Stimulated activated CD4-positive, alpha-beta T cell treated with anti-CD3 and anti-CD28 coated beads, Interleukin-1b, Interleukin-23, amount 100 ng/mL, for 48 hours (primary cell): ENCODE measurements at places on chromosomes 12 and 14.

- no peak for DNase-seq
Measured at GRCh38 chr12:88472248-88472647, 108.0 kb downstream of the KITLG start.

- DNase-seq, result no peak
Measured at GRCh38 chr12:113831016-113831415, 135.1 kb downstream of the RBM19 start.

- DNase-seq, result no peak
Measured at GRCh38 chr12:4412465-4412864, 33.0 kb upstream of the FGF23 start.

DNA sequence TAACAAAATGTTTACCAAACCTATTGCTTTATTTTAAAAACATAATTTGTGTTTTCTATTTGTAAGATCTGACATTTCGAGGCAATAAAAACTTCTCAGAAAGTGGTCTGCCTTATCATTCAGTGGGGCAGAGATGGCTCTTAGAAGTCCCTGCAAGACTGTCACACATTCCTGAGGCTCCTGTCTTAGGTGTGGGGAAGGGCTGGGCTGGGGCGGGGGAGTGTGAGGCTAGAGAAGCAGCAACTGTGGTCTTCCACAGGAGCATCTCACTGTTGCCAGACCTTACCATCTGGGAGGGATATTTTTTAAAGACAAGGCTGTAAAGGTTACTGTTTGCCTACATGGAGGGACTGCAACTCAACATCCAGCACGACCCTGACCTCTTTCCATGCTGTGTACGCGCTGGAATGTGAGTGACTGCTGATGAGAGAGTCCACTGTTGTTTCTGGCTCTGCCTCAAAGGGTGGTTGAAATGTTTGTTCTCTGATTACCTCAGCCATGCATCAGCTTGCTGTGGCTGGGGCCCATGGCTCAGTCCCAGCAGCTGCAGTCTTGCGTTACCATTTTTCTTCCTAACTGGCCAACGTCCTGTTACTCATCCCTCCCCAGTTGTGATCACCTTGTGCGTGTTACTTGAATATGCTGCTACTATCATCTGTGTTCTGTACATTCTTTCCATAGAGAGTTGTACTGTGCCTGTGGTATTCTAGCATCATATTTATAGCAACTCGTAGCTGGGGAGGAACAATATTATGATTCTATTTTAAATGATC is 12.4 kb downstream of the ERG28 start:
- no peak for DNase-seq

DNA sequence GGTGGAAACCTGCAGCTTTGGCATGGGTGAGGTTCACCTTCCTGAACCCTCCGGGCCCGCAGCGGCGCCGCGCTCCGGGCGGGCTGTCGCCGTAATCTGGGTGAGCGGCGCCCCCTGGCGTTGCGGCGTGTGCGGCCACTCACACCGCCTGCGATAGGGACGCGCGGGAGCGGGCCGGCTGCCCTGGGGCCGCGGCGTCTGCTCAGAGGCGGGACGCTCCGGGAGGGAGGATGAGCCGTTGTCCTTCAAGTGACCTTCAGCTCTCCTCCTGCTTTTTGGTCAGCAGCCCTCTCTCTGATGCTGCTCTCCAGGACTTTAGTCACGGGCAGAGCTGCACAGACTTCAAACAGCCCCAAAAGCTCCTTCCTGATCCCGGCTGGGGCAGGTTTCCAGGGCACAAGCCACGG is 211.7 kb upstream of the FKBP4 start:
- peak; percentile 49 for DNase-seq

GRCh38 chr14:100851946-100852620 is 26.2 kb downstream of the MEG3 start:
- DNase-seq, result no peak

DNA sequence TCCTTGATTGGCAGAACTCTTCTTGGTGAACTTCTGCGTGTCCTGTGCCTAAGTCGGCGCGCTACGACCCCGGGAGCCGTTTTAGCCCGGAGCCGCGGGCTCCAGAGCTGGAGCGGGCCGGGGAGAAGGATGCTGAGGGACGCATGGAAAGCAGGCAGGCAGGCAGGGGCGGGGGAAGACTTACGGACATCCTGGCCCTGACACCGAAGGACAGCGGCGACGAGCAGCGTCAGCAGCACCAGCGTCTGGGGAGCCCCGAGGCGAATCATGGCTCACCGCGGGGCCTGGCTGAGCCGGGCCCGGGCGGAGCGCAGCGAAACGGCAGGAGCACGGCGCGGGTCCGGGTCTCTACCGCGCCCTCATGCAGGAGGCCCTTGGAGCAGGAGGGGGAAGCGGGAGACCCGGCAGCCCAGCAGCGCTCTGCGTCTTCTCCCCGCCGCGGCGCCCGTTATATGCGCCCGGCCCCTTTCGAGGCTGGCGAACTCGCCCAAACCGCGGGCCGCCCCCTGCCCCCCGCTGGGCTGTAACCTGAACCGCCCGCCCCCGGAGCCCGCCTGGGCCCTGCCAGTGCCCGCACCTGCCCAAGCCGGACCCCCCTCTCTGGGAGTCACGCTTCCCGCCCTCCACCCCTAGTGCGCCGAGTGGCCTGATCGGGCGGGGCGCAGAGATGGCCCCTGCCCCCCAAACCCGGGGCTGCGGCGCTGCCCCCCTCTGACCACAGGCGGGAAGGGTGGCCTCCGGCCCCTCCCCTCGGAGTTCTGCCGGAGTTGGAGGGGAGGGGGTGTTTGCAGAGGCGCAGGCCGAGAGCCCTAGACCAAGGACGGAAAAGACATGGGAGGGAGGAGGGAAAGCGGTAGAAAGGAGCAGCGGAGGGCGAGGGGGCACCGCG is at the start of gene COL2A1:
Gene COL2A1 (minus strand): TSS at position 424 of the 889 bp plus-strand sequence. CDS start 155 bp downstream, at position 269.
- DNase-seq, result no peak

- no peak for DNase-seq
Measured at GRCh38 chr12:101110866-101111265, 99.2 kb downstream of the SLC5A8 start.

DNA sequence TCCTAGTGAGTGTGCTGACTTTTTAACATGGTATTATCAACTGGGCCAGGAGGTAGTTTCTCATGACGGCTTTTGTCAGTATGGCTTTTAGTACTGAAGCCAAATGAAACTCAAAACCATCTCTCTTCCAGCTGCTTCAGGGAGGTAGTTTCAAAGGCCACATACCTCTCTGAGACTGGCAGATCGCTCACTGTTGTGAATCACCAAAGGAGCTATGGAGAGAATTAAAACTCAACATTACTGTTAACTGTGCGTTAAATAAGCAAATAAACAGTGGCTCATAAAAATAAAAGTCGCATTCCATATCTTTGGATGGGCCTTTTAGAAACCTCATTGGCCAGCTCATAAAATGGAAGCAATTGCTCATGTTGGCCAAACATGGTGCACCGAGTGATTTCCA is 141.1 kb downstream of the HMGA2 start:
- DNase-seq, result no peak

- DNase-seq, result no peak
Measured at GRCh38 chr12:49917788-49918173, 14.1 kb upstream of the FAIM2 start.

DNA sequence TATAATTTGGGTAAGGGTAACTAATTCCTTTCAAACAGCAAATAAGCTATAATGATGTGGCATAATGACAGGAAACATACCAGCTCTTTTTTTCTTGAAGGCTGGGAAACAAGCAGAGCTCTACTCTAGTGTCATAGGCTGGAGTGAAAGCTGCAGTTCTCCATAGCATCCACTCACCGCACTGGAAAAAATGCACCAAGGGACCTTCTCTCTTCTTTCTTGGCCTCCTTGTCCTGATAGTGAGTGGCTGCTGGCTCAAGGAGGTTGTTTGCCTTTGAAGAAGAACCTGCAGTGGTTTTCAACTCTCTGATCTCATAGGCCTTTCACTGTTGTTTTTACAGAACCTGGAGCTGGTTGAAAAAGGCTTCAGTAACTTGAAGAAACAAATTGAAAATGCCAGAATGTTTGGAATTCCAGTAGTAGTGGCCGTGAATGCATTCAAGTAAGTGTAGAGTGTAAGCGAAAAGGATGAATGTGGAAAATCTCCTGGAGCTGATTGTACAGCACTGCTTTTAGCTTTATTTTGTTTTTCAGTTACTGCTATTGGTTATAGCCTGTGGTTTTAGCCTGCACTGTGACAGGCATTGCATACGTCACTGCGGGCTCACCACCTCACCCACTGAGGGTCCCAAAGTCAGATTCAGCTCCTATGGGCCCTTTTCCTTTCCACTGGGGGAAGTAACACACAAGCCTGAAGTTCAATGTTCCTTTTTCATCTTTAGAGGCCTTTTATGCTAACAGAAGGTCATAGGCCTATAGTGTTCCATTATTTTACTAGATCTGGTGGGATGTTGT is 17.2 kb upstream of the AKAP5 start:
- DNase-seq, result no peak

GRCh38 chr14:73786636-73787485 is 64.8 kb upstream of the PTGR2 start:
- DNase-seq, result peak; percentile 45

- DNase-seq, result no peak
Measured at GRCh38 chr12:53791735-53792326, 40.1 kb upstream of the CISTR start.

DNA sequence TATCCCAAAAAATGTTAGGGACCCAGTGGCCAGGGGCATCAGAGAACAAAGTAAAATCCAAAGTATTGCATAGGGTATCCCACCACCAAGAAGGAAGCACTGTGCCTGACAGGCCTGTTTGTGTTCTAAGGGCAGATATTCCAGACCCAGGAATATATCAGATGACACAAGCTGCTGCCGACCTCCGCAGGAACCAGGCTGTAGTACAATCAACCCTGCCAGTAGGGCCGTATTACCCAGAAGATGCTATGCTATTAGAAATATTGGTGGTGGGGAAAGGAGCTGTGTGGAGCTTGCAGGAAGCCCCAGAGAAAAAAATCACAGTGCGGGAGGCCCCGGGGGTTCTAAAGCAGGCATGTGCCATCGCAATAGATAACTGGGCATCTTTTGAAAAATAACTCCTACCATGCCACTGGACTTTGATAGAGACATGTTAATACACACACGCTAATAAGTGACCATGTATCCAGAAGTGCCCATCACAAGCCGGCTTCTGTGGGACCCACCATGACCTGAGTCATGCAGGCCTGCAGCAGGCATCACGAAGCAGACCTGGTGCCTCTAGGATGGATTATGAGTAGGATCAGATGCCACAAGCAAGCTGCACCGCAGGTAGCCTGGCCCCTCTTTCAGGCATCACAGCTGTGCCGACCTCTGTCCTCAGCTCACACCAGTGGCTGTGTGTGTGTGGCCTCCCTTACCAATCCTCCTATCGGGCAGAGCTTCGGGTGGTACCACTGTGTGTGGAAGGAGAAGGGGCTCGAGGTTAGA is 242.7 kb downstream of the BCL11B start:
- DNase-seq, result no peak

DNA sequence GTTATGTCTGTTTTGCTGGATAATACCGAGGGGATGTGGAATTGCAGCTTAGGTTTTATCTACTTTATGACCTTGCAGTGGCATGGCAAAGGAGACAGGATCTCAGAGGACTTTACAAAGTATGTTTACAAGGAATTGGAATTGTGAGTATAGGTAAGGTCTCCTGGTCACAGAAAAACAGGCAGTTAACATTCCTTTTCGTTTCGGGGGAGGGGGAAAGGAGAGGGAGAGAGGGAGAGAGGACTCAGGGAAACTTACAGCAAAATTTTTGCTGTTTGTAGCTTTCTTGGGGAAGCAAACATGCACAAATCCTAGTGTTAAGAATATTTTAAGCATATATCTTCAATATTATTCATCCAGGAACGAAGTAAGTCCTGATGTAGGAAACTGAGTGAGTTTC is 590.5 kb upstream of the LRFN5 start:
- no peak for DNase-seq

DNA sequence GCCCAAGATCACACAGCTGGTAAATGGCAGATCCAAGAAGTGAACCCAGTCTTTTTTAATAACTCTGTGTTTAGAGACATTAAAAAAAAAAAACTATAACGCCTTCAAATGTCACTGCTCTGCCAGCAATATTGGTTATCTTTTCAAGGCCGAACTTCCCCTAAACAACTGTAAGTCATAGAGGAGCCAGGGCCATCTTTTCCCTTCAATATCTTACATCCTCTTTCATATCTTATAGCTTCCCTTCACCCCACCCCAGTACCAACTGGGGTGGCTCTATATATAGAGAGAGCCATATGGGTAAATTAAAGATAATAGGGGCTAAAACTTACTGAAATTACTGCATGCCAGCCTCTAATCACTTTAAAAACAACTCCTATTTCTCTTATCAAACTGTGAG is 100.2 kb downstream of the STAB2 start:
- DNase-seq, result no peak

DNA sequence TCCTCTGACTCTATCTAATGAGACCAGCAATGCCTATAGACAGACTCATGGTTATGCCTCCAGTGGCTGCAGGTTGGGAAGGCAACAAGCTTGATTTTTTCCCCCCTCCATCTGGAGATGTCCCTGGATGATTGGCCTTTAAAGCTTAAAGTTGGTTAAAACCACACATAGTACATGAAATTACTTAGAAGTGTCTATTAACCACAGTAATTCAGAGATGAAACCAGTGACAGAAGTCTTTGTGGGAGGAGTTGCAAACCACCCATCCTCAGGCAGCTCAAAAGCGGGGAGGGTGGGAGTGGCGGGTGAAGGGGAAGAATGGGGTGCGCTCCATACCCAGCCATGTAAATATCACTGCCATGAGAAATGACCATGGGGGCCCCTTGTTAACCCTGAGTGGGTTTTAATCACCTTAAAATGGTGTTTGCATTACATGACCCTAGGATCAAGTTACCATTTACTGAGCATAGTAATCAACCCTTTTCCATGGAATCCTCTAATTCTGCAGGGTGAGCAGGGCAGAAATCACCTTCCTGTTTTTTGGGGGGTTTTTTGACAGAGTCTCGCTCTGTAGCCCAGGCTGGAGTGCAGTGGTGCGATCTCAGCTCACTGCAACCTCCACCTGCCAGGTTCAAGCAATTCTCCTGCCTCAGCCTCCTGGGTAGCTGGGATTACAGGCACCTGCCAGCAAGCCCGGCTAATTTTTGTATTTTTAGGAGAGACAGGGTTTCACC is 133.5 kb downstream of the FOXN3 start:
- peak; percentile 40 for DNase-seq

DNA sequence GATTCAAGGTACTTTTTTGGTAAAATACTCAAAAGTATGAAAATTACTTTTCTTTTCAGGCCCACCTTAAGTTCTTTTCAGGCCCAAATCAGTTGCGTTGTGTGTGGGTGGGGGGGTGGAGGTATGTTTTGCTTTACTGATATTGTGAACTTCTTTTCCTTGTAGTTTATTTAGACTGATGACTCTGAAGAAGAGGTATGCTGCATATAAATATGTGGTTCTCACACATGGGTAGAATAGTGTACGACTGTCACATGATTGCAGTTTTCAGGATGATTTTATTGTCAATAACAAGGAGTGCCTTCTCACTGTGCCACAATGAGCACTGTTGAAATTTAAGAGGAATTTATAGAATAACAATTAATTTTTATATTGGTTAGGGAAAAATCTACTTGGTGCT is 166.6 kb upstream of the ATP2B1 start:
- no peak for DNase-seq

DNA sequence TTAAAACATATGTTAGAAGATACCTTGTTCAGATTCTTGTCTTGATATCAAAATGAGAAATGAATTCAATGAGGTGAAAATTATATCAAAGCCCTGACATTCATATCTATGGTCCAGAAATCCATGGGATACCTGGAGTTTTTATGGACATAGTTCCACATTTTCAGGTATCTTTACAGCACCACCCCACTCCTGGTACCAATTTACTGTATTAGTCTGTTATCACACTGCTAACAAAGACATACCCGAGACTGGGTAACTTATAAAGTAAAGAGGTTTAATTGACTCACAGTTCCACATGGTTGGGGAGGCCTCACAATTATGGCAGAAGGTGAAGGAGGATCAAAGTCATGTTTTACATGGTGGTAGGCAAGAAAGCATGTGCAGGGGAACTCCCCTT is 361.5 kb downstream of the PRKD1 start:
- DNase-seq, result no peak

GRCh38 chr14:74346341-74346740 is 1.9 kb upstream of the VRTN start:
- no peak for DNase-seq
